ENCODE measurements at places on chromosomes 13 and 19. TPM values are rescaled to one million over a fixed set of nuclear protein-coding genes. Genes with fewer than 3 reads are reported as not detected.

SIGLEC12 gene
- total RNA-seq, result not detected

IL12RB1 gene
- total RNA-seq, result not detected

PPP1R13L gene
- total RNA-seq, result 117 TPM

OR10H1 gene
- not detected for total RNA-seq

TEX101 gene
- total RNA-seq, result not detected

OVOL3 gene
- not detected for total RNA-seq

DNA sequence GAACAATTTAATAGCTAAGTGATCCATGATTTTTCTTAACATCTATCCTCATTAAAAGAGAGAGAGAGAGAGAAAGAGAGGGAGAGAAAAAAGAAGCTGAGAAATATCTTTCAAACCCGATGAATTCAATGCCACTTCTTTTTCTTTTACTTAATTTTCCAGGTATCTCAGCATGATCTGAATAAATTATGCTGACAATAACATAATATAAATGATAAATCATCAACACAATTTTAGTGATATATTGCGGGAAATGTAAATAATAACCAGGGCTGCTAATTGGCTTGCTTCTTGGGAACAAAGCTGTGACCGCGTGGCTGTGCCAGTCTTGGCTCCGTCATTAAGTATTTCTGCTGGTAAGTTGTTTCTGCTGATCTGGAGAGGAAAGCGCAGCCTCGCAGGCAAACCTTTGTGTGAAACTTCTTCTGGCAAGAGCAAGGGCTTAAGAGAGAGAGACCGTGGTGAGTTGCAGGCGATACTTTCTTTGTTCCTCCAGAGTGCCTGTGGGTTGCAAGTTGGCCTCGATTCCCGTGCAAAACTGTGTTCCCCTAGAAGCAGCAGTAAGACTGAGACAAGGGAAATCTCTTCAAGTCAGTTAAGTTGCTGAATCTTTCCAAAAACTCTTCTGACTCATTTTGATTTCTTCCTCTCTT, 489.1 kb upstream of the TSHZ3 start:
- DNase-seq, result no peak

DNA sequence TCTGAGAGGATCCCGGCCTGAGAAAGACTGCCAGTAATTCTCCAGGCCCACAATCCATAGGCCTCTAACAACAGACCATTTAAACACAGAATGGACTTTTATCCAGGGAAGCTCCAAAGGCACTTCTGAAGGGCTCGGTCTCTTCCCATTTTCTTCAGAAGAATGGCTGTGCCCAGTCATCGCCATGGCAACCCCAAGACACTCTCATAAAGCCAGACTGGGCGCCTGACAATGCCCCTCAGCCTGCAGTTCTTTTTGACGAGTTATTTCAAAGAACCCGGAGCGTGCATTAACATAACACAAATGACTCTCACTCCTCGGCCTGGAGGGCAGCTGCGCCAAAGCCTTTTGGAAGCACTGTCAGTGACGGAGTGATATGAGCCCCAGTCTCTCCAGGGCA, 61.0 kb downstream of the RASA3 start:
- no peak for DNase-seq

- DNase-seq, result no peak
These were observed 36.2 kb downstream of the ERCC5 start for GRCh38 chr13:102881819-102882686.

Data from endodermal cell (in vitro differentiated cells).